NCI-H226 (cell line): ENCODE measurements at places on chromosomes 4 and X.

- no peak for DNase-seq
Measured at GRCh38 chr4:168884251-168885124, 125.6 kb downstream of the CBR4 start.

DNA sequence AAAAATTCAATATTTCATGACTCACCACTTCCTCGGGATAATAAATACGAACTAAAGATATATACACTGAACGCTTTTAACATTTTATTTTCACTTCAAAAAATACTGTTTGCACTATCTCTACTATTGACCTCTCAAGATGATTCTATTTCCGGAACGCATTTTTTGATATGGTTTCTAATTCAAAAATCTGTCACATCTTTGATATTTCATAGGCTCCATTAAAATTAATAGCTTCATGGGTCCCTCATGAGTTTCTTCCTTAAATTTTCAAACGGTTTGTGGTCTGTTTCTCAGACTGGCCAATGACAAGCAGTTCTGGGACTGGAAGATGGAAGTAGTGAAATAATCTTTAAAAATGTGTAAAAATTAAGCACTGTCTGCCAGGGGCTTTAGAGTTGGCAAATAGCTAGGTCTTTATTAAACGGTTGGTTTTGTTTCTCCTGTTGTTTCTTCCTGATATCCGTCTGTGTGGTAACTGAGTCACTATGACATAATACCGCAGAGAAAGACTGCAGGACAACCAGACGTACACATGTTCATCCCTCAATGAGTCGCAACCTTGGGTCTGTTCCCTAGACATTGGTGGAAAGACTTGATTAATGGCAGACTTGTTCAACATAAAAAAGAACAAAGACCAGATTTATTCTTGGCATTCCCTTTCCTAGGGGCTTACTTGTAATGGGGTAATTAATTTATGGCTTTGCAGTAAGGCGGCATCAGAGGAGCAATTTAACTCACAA lies 133.8 kb downstream of the PALLD start:
- DNase-seq: peak; percentile 75

DNA sequence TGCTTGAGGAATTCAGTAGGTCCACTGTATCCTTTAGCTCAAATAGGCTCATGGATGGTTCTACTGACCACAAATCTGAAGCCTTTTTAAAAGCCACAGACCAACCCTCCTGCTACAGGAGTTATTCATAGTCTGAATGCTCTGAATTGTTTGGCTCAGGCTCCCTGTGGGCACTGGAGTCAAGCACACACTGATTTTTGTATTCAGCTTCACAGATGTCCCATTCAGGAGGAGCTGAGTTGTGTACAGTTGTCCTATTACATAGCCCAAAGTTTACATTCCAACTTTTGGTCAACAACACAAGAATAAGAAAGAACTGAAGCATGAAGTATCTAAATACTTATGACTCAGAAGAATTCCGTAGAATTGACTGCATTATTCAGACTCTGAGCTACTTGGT lies 243.9 kb downstream of the UNC5C start:
- peak; percentile 49 for DNase-seq

DNA sequence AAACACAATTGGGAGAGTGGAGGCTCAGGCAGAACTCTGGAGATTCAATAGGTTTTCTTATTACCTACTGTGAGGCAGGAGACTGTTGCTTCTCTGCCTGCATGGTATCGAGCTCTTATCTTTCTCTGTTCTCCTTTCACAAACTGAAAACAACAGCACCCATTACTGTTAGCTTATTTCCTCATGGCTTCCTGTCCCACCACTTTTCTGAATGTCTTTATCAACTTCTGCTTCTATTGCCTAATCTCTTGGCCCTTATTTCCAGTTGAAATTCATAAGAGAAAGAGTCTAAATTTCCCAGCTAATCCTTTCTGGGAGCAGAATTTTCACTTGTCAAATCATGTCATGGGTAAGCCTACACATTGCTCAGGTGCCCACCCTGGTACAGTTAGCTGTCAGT lies 46.8 kb upstream of the NDST3 start:
- DNase-seq: no peak

GRCh38 chr4:22391551-22391950 lies 124.3 kb downstream of the ADGRA3 start:
- DNase-seq: no peak

DNA sequence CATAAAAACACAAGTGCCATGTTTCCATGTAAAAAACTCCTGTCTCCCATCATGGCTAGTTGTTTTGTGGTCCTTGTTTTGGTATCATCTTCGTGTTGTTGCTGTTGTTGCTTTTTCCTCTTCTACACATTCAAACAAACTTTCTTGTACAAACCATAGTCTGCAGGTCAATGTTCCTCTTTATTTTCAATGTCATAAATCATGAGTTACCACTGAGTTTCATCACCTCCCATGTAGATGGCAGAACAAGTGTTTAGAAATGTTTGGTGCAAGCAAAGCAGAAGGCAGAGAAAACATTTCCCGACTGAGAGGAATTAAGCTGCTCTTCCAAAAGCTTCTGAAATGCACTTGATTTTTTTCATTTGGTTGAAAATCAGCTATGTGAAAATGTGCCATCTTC lies 166.0 kb downstream of the ANTXR2 start:
- DNase-seq: no peak
